MG63 (cell line): ENCODE measurements at places on chromosomes 2 and 18. TPM values are rescaled to one million over a fixed set of nuclear protein-coding genes. Genes with fewer than 3 reads are reported as not detected.
A peak's percentile ranks its signal among the peaks of the same experiment; 100 is the strongest.

GRCh38 chr2:41400088-41400665 is 647.6 kb upstream of the PKDCC start:
- DNase-seq: no peak

DNA sequence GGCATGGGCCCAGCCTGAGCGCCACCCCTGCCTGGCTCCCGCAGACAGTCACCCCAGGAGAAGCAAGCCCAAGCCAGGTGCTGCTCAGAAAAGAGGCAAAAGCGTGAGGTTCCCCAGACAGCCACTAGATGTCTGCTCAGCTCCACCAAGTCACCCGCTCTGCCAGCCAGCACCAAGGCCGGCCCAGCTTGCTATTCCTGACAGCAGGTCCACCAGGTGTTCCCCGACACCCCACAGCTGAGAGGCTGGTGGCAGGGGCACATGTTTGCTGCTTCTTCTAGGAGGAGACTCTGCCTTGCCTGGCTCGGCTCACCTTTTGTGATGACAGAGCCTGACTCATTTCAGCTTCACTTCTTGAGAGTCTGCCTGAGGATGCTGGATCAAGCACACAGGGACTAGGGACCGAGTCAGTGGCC is 206.7 kb downstream of the MGAT5 start:
- DNase-seq: peak; percentile 26

DNA sequence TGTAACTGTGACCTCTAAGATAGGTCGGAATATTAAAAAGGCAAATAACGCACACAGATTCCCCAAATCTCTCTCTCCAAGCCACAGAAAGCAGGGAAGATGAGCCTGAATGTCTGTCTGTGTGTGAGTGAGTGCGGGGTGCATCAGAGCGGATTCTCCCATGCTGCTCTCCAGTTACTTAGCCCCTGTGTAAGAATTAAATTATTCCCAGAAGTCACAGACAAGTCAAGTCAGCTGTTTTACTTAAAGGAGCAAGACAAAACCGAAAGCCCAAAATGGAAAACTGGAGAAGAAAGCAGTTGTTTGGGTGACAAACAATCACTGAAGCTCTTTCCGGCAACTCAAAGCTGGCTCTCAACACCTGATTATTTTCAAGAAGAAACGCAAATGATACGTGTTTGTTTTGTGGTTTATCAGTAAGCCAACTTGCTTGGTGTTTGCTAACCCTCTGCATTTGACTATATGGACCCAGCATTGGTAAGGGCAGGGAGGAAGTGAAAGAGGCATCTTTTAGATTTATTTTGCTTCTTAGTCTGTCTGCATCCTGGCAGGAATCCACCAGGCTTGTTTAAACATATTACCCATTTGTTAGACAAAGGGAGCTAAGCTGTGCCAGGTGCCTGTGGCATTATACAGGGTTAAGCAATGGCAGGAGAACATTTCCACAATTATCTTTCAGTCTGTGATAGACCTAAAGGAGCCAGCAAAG is 121.5 kb upstream of the CREB1 start:
- peak; percentile 65 for DNase-seq

DNA sequence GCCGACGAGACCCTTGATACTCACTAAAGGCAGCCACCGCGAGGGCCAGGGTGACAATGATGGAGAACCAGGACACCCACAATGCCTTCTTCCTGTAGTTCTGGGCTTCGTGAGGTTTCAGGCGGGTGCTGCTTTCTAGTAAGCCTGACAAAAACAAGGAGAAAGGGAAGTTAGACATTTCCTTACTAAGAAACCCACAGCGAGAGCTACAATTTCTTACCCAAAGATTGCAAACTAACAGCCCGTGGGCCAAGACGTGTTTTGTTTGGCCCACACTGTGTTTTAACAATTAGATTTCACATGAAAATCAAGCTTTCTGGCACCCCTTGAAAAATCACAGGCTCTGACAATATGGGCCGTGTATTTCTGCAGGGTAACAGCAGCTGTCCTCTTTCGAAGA is 5.6 kb downstream of the TMEM163 start:
- DNase-seq: no peak

DNA sequence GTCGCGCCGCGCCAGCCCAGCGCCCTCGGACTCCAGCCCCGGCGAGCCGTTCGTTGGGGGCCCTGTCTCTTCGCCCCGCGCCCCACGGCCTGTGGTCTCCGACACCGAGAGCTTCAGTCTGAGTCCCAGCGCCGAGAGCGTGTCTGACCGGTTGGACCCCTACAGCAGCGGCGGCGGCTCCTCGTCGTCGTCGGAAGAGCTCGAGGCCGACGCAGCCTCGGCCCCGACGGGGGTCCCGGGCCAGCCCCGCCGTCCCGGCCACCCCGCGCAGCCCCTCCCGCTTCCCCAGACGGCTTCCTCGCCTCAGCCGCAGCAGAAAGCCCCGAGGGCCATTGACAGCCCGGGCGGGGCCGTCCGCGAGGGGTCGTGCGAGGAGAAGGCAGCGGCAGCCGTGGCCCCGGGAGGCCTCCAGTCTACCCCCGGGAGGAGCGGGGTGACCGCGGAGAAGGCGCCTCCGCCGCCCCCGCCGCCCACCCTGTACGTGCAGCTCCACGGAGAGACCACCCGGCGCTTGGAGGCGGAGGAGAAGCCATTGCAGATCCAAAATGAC is 1.4 kb downstream of the PHLPP1 start:
- peak; percentile 31 for DNase-seq

DNA sequence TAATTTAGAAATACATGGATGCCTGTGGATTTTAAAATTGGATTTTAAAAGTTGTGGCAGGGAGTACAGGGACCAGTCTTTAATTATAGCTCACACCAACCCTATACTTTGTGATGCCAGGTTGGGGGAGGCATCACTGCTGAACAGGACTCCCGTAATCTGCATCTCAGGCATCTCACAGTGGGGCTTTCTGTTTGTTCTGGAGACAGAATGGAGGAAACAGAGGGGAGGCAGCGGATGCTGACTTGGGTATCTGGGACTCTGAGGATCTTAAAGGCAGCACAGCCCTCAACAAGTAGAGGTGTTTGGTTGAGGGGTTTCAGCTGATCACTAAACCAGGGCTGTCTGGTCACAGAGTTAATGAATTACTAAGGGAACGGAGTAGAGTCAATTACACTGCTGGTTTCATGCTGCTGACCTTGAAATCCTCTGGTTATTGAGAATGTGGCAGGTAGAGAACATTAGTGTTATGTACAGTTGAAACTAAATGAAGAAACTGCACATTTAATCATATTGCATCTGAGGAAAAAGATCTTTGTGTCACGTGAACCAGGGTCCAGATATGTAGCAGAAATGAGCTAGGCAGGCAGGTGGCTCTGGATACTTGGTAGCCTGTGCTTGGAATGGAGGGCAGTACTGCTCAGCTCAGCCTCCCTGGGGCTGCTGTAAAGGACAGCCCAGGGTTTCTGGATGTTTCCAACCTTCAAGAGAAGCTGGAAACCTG is 40.3 kb downstream of the FHOD3 start:
- DNase-seq: no peak

GRCh38 chr2:157257312-157258252 is at the start of gene GALNT5:
TSS of gene GALNT5 (plus strand) at chr2:157257705. CDS start at chr2:157258083, 378 bp downstream.
- DNase-seq: peak; percentile 56

The CASP10 gene
- 0.91 and 4.7 TPM in 2 replicates for total RNA-seq

The ALPP gene
- total RNA-seq: not detected in 2 replicates

DNA sequence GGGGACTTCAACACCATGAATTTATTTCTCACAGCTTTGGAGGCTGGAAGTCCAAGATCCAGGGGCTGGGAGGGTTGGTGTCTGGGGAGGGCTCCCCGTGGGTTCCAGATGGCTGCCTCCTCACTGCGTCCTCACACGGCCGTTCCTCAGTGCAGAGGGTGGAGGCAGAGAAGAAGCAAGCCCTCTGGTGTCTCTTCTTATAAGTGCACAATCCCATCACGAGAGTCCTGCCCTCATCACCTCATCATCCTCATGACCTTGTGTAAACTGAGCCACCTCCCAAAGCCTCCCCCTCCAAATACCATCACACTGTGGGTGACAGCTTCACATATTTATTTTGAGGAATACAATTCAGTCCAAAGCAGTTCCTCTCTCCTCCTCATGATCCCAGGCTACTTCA is 26.3 kb downstream of the TMEM163 start:
- no peak for DNase-seq

The MSGN1 gene
- total RNA-seq: not detected in 2 replicates

DNA sequence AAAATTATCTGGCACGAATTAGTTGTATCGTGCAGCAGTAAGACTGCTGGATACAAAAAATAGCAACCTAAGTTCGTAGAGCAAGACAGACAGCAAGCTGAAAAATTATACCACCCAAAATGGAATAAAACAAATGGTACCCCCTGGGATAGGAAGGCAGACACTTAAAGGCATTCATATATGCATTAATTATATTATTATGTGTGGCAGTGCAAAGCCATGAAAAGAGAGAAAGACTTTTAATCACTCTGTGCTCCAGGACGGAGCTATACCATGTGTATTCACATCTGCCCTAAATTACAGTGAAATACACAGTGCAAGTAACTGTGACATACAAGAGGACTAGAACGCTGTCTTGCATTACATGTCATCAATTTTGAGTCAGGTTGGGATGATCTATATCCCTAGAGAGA is 235.9 kb downstream of the GULP1 start:
- DNase-seq: no peak

GRCh38 chr2:30355306-30355705 is 91.7 kb upstream of the LCLAT1 start:
- DNase-seq: no peak

GRCh38 chr2:220893411-220893810 is 678.7 kb downstream of the EPHA4 start:
- DNase-seq: no peak

DNA sequence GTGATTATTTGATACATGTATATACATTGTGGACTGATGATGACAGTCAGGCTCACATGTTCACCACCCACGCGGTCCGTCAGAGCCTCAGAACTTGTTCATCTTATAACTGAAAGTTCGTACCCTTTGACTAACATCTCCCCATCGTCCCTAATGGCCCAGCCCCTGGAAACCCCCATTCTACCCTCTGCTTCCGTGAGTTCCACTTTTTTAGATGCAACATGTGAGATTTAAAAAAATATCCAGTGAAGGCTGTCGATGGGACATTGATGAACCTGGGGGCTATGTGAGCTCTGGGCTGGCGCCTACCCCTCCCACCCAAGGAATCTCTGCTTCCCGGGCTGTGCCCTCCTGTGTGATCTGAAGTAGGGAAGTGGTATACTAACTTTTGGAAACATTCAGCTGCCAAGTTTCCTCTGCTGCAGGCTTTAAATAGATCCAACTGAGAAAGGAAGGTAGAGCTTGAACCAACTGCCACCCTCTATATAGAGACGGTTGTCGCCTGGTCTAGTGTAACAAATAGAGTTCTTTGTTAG is 163.8 kb downstream of the FAM210A start:
- DNase-seq: no peak

The ARID5A gene
- 5.3 and 13.7 TPM in 2 replicates for total RNA-seq

DNA sequence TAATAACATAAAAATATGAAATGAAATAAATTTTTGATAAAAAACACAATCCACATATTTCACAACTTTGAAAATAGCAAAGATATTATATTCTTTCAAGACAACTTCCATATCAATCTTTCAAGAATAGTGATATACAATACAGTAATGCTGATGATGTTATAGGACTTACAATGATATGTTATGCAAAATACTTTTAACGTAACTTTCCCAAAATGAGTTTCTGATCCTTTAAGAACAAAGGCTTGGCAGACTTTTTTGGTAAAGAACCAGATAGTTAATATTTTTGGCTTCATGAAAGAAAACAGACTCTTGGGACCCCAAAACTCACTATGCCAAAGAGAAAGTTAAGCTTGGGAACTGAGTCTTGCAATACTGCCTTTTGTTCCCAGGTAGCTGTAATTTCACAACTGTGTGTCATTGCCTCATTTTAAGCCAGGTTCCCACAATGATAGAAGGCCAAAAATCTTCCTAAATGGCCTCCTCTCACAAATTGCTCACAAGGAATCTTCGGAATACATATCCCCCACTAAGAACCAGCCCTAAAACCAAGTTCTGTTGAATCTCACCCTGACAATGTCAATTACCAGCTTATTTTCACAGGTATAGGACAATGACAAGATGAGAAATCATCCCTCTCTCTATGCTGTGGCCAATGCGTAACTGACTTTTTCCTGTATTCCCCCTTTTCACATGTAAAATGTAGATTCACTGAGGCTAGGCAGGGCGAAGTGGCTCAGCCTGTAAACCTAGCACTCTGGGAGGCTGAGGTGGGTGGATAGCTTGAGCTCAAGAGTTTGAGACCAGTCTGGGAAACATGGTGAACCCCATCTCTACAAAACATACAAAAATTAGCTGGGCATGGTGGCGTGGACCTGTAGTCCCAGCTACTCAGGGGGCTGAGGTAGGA is 54.8 kb upstream of the STRN start:
- no peak for DNase-seq

DNA sequence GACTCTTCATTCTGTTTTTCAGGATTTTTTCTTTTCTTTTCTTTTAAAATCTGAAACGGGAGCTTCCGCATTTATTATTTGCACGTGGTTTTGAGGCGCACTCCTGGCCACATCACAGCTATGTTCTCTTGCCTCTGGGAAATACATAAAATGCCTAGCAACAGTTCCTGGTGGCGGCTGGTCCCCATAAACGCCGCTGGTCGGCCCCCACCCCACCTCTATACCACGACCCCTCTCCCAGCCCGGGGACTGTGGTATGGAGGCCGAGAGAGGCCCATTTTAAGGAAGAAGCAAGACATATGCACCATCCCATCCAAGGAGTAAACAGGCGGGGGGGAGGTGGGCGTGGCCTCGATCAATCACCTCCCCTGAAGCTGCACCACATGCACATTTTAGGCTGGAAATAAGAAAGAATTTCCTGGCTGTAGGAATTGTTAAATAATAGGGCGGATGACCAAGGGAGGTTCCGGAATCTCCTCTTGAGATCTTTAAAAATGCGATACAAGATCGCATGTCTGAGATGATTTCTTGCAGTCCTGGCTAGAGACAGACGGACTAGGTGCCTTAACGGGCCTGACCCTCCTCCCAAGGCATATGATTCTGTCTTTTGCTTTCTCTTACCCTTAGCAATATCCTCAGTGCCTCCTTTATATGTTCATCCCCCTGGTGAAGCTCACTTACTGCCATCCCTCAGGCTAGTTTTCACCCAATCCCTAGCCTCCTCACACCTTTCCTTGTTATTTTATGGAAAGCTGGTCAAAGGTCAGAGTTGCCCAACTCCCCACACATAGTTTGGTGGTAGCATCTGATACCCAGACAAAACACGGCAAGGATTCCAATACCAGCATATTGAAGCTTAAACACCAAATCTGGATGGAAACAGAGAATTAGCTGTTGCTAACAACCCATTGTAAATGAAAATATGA is 82.4 kb downstream of the BCL2 start:
- DNase-seq: peak; percentile 31

DNA sequence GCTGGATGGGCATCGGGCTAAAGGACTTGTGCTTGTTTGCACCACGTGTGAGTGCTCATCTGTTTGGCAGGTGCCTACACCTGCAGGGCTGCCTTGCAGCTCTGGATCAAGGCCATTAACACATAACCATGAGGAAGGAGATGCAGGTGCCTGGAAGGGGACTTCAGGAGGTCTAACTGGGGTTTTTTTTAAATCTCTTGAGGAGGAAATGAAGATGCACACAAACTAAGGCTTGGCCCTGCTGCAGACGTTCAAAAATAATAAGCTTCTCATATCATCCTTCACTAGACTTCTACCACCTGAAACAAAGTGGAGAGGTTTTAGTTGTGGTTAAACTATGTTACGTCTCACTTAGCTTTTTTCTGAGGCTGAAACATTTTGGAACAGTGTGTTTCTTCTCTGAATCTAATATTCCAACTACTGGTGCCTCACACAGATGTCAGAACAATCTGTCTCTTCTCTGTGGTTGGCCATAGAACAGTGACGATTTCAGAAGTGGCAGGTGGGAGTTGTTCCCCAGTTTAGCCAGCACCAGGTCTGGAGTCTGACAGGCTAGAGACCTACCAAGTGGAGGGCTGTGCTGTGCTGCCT is 36.5 kb downstream of the BCL2L11 start:
- no peak for DNase-seq

- no peak for DNase-seq
These were observed 8.7 kb upstream of the GAREM2 start for GRCh38 chr2:26164231-26164630.

The ABCG8 gene
- not detected in 2 replicates for total RNA-seq
